Activated T-helper 17 cell treated with anti-CD3 and anti-CD28 coated beads, Interleukin-2, amount 50 U/mL, for 72 hours (primary cell): ENCODE measurements at places on chromosomes 3 and 15. TPM values are rescaled to one million over a fixed set of nuclear protein-coding genes. Genes with fewer than 3 reads are reported as not detected.

STRIT1 gene
- not detected for total RNA-seq

GPR149 gene
- not detected for total RNA-seq

GRCh38 chr3:140536926-140537726, 140.7 kb upstream of the TRIM42 start:
- ATAC-seq, result no peak

DNA sequence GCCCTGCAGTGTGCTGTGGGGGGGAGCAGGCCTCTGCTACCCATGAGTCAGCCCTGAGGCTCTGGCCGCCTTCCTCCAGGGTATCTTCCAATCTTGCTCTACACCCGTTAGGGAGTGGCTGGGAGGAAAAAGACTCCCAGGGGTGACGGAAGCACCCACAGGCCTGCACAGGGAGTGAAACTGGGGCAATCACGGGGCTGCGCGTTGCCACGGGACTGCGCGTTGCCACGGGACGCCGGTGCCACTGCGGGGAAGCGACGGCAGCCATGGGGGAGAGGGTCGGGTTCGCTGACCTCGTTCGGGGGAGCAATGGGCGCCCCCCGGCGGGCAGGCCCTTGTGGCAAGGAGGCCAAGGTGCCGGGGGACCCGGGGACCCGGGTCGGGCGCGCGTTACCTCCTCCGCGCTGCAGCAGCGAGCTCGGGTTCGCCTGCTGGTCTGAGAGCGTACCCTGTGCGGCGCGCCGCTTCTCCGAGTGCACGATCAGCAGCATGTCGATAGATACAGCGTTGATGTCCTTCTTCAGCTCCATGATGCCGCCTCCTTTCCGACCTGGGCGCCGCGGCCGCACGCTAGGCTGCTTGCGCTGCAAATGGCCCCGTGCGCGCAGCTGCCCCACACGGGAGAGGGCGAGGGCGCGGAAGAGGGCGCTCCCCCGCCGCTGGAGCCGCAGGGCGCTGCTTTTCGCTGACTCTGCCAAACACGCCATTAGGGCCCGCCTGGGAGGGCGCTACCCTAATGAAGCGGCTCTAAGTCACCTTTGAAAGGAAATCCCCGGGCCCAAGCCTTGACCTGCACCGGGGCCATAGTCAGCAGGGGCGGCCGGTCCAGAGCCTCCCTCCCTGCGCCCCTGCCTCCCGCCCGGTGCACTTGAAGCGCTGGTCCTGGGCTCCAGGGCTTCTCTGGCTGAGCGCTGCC, at the start of gene KY:
Gene KY, minus strand, starts transcription at position 592 of the 916 bp plus-strand sequence. Its CDS starts 62 bp downstream, at position 530.
- no peak for ATAC-seq

- no peak for ATAC-seq
Observed at GRCh38 chr15:98938105-98938417, 69.5 kb downstream of the PGPEP1L start.
